ENCODE measurements at places on chromosomes 3 and 15.

GRCh38 chr3:53253707-53254508 is 1.9 kb downstream of the TKT start:
- no peak for DNase-seq

DNA sequence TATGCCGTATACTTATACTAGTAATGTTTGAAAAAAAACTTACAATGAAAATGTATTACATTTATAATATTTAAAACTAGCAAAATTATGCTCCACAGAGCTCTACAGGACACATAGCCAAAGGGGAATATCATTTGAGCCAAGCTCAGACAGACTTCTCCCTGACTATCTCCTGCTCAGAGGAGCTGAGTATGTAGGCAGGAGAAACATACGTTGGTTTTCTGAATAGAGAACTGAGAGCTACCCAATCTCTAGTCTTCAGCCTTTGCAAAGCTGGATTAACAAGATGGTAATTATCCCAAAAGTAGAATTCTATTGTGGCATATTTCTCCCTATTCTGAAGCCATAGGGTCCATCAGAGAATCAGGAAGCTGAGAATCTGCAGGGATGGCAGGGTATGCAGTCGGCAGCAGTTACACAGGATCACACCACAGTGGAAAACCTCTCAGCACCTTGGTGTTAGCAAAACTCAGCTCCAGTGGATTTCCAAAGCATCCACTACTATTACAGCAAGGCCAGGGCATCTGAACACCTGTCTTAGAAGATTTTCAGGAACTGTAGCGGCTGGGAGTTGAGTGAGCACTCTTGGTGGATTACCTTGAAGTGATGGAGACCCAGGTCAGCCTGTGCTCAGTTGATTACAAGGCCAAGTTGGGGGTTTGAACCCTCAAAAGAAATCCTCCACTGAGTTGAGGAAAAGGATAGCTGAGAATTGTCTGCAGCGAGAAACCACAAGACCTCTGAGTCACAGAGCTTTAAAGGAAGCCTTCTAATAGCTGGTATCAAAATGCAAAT is 30.1 kb downstream of the GPR15 start:
- DNase-seq = no peak

GRCh38 chr3:182509844-182510460 is 283.4 kb upstream of the ATP11B start:
- DNase-seq = no peak

- no peak for DNase-seq
Observed at GRCh38 chr3:108387063-108387462, 90.7 kb downstream of the HHLA2 start.
